ENCODE measurements at places on chromosomes 12 and 14. TPM values are rescaled to one million over a fixed set of nuclear protein-coding genes. Genes with fewer than 3 reads are reported as not detected.

- no peaks in the 10 kb centered on the region for H3K27me3 ChIP-seq
- DNase-seq = no peak
- H3K4me1 ChIP-seq = no peaks in the 10 kb centered on the region
- H3K27ac ChIP-seq = no peak overlapping the region
- no peak overlapping the region for H3K4me3 ChIP-seq
- no peaks in the 10 kb centered on the region for H3K36me3 ChIP-seq
These were observed 1.2 kb downstream of the LMO3 start for GRCh38 chr12:16604596-16605252.

GRCh38 chr14:35576856-35577255, 42.9 kb downstream of the INSM2 start:
- no peak overlapping the region for H3K4me3 ChIP-seq
- no peak for DNase-seq
- H3K27ac ChIP-seq = no peak overlapping the region
- H3K4me1 ChIP-seq = no peaks in the 10 kb centered on the region

GRCh38 chr12:127655691-127656090, 611.3 kb upstream of the TMEM132C start:
- no peak for DNase-seq
- H3K4me3 ChIP-seq = no peak overlapping the region
- H3K27me3 ChIP-seq = no peaks in the 10 kb centered on the region
- H3K27ac ChIP-seq = no peak overlapping the region
- H3K4me1 ChIP-seq = no peaks in the 10 kb centered on the region

DNA sequence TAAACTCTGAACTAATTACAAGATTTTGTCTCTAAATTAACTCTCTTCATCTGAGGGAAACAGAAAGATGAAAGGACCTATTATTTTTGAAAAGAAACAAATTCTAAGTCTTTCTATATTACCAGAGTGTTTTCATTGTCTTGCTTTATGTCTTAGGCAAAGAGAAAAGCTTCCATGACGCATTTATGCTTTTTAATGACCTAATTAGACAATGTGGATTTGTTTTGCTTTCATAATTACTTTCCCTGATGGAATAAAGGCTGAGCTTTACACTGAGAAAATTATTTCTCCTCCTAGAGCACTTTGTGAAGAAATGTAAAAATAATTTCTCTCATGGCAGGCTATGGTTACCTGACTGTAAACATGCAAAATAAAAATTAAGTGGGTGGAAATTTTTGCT, 138.0 kb upstream of the SLCO1C1 start:
- DNase-seq = no peak
- H3K27me3 ChIP-seq = no peaks in the 10 kb centered on the region
- H3K36me3 ChIP-seq = no peaks in the 10 kb centered on the region
- H3K4me3 ChIP-seq = no peak overlapping the region
- H3K27ac ChIP-seq = no peak overlapping the region
- H3K4me1 ChIP-seq = no peaks in the 10 kb centered on the region

OTOGL gene
- 0.08 TPM for total RNA-seq

- no peaks in the 10 kb centered on the region for H3K27me3 ChIP-seq
- H3K27ac ChIP-seq = no peak overlapping the region
- H3K4me1 ChIP-seq = no peaks in the 10 kb centered on the region
- H3K36me3 ChIP-seq = no peaks in the 10 kb centered on the region
These were observed 336.9 kb downstream of the BMP4 start for GRCh38 chr14:53619691-53620231.

GRCh38 chr12:24228371-24228770, 278.9 kb upstream of the SOX5 start:
- no peaks in the 10 kb centered on the region for H3K4me1 ChIP-seq
- H3K27ac ChIP-seq = no peak overlapping the region
- no peak for DNase-seq
- H3K27me3 ChIP-seq = no peaks in the 10 kb centered on the region

BCL11B gene
- total RNA-seq = 5.6 TPM

TSHR gene
- total RNA-seq = 0.11 TPM

TECPR2 gene
- total RNA-seq = 18.2 TPM

SLC8A3 gene
- total RNA-seq = 0.40 TPM

DNA sequence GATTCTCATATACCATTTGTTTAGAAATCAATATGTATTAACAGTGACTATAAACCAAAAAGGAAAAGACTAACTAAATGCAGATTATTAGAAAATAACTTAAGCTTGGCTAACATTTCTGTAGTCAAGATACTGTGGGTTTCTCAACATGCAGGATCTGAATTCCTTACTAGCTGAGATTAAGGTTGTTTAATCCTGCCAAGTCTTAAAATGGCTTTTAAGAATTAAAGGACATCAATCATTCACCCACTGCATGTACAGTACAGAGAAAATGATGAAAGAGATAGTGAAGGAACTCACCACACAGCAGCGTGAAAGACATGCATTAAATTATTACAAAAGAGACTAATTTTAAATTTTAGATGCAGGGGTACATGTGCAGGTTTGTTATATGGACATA, 3.8 kb downstream of the ACSS3 start:
- H3K27ac ChIP-seq = no peak overlapping the region
- no peaks in the 10 kb centered on the region for H3K4me1 ChIP-seq
- no peak for DNase-seq
- no peak overlapping the region for H3K4me3 ChIP-seq

DNA sequence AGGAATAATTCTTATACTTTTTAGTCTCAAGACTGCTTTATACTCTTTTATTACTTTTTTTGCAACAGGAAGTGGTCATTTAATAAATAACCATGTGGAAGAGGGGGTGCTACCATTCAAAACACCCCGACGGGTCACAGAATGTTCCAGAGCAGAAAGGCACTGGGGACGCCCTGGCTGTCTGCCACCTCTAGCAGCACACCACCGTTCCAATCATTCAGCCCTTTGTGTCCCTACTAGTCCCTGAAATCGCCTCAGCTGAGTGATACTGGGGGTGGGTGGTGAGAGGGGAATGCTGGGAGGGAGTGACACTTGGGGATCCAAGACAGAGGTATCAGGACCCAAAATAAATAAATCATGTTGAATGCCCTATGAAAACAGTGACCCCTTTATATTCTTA, 52.4 kb downstream of the MON2 start:
- no peak for DNase-seq
- H3K36me3 ChIP-seq = no peaks in the 10 kb centered on the region
- no peak overlapping the region for H3K4me3 ChIP-seq
- H3K27ac ChIP-seq = no peak overlapping the region
- H3K4me1 ChIP-seq = no peaks in the 10 kb centered on the region
- no peaks in the 10 kb centered on the region for H3K27me3 ChIP-seq

GRCh38 chr14:63991833-63992232, 139.0 kb downstream of the SYNE2 start:
- no peaks in the 10 kb centered on the region for H3K4me1 ChIP-seq
- no peak overlapping the region for H3K4me3 ChIP-seq
- H3K27ac ChIP-seq = no peak overlapping the region
- DNase-seq = no peak
- no peaks in the 10 kb centered on the region for H3K27me3 ChIP-seq
- no peaks in the 10 kb centered on the region for H3K36me3 ChIP-seq

- H3K27me3 ChIP-seq = no peaks in the 10 kb centered on the region
- no peak overlapping the region for H3K27ac ChIP-seq
- no peak for DNase-seq
- no peaks in the 10 kb centered on the region for H3K36me3 ChIP-seq
- no peaks in the 10 kb centered on the region for H3K4me1 ChIP-seq
These were observed 32.4 kb downstream of the PLEKHG7 start for GRCh38 chr12:92735131-92735721.

DNA sequence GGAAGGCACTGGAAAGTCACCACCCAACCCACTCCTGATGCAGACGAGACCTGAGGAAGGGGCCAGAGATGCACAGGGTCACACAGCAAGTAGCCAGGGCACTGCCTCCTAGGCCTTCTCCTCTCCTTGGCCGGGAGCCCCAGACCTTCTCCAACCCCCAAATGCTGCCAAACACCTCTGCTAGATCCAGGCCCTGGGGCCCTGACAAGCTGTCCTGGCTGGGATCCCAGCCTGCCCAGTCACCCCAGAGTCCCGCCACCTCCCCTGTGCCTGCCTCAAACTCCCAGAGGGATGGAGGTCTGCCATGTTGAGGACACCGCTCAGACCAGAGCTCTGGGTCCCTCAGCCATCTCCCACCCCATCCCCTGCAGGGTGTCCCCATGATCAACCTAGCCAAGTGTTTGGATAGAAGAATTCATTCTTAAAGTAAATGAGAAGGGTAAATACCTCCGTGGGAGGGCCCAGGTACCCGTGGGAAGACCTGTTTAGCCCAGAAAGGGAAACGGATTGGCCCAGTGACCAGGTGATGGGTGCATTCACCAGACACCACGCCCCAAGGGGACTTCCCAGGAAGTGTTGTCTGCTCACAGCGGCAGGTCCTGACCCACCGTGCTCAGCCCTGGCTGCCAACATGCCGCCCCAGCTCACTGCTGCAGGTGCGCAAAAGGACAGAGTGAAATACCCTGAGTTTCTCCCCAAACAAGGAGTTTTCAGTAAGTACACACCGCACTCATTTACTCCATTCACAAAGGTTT, 4.6 kb upstream of the DIO3 start:
- peaks cover 18% of the 10 kb centered on the region for H3K27me3 ChIP-seq
- H3K4me1 ChIP-seq = no peaks in the 10 kb centered on the region
- no peak for DNase-seq

DNA sequence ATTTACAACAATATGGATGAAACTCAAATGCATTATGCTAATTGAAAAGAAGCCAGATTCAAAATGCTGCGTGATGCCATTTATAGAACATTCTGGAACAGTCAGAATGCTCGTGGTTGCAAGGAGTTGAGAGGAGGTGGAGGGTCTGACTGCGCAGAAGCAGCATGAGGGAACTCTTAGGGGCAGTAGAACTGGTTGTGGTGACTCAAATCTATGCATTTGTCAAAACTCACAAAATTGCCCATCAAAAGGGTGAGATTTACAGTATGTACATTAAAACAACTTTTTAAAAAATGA, 113.7 kb upstream of the PDZRN4 start:
- DNase-seq = no peak
- H3K4me3 ChIP-seq = no peak overlapping the region
- H3K27me3 ChIP-seq = no peaks in the 10 kb centered on the region
- H3K27ac ChIP-seq = no peak overlapping the region
- H3K36me3 ChIP-seq = no peaks in the 10 kb centered on the region

- no peak for DNase-seq
- no peaks in the 10 kb centered on the region for H3K36me3 ChIP-seq
- no peaks in the 10 kb centered on the region for H3K4me1 ChIP-seq
- no peak overlapping the region for H3K4me3 ChIP-seq
- H3K27ac ChIP-seq = no peak overlapping the region
These were observed 567.3 kb downstream of the SLC16A7 start for GRCh38 chr12:60162988-60163720.

GRCh38 chr12:125097427-125097826, 32.2 kb downstream of the AACS start:
- H3K36me3 ChIP-seq = no peaks in the 10 kb centered on the region
- peaks cover 5% of the 10 kb centered on the region for H3K4me1 ChIP-seq
- H3K4me3 ChIP-seq = no peak overlapping the region
- no peaks in the 10 kb centered on the region for H3K27me3 ChIP-seq
- no peak overlapping the region for H3K27ac ChIP-seq
- DNase-seq = no peak

MYF6 gene
- not detected for total RNA-seq

DNA sequence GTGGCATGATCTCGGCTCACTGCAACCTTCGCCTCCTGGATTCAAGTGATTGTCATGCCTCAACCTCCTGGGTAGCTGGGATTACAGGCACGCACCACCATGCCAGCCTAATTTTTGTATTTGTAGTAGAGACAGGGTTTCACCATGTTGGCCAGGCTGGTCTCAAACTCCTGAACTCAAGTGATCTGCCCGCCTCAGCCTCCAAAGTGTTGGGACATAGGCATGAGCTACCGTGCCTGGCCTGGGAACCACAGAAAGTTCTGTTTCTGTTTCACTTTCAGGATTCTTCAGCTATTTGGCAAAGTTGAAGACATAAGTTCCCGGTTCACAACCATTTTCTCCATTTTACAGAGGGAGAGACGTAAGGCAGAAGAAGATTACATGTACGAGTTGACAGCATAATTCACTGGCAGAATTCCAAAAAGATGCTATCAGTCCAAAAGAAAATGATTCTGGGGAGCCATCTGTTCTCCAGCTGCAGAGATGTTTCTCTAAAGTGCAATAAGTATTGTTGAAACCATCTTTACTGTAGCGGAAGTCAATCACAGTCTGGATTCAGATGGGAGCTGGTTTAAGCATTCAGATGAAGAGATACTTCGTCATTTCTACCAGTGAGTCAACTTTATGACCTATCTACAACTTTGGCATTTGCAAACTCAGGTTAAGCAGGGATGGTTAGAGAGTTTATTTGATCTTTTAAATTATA, 8.1 kb upstream of the RNF34 start:
- H3K27ac ChIP-seq = no peak overlapping the region
- H3K27me3 ChIP-seq = no peaks in the 10 kb centered on the region
